ENCODE measurements at places on chromosomes 4 and X.

GRCh38 chrX:8183346-8183745 is 12.3 kb upstream of the VCX2 start:
- DNase-seq = no peak

- DNase-seq = no peak
These were observed 262.3 kb downstream of the ARHGAP24 start for GRCh38 chr4:85737254-85737653.

- no peak for DNase-seq
These were observed 193.8 kb upstream of the RBPJ start for GRCh38 chr4:26126994-26127393.

- DNase-seq = no peak
These were observed 297.9 kb downstream of the ARHGAP10 start for GRCh38 chr4:148029781-148030180.

- DNase-seq = no peak
These were observed 660.5 kb upstream of the SPANXN1 start for GRCh38 chrX:144586756-144587155.

- no peak for DNase-seq
These were observed 101.2 kb downstream of the MMRN1 start for GRCh38 chr4:89995814-89996213.

DNA sequence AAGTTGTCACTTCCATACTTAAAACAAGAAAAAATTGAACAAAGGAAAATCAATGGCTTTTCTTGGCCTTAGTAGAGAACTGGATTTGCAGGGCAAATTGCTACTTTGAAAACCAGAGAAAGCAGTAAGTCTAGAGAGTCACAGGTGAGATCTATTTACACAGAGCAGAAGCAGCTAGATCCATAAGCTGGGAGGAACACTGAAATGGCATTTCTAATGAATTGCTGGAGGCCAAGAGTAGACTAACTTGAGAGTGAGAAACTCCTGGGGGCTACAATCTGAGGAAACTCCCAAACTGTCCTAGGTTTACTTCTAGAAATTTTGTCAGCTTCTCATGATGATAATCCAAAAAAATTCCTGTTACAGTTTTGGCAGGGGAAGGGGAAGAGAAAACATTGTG is 133.3 kb downstream of the SPCS3 start:
- no peak for DNase-seq

- DNase-seq = no peak
These were observed 13.9 kb downstream of the TMEM165 start for GRCh38 chr4:55409468-55410171.

DNA sequence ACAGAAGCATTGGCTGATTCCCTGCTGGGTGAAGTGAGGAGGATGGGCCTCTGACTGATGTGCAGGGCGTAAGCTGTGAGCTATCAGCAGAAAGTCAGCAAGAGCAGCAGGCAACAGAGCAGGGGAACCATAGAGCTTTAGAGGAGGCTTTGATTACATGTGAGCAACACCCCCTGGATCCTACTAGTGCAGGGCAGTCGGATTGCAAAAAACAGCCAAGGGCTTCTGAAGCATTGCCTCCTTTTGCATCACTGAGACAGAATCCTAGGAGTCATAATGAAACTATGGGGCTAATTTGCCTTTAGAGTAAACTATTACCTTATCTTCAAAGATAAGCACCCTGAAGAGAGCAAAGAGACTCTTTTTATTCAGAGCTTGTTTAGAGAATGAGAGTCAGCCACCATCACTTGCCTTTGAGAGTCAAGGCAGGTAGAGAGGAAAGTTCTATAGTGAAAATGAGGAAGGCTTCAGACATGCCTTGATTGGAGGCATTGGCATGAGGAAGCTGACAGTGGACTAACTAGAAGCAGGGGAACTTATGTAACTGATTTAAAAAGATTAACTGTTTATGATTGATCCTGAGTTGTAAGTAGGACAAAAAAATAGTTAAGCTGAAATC is 420.3 kb downstream of the PDHA2 start:
- DNase-seq = no peak

GRCh38 chrX:139971394-139971749 is 6.1 kb upstream of the CXorf66 start:
- no peak for DNase-seq

DNA sequence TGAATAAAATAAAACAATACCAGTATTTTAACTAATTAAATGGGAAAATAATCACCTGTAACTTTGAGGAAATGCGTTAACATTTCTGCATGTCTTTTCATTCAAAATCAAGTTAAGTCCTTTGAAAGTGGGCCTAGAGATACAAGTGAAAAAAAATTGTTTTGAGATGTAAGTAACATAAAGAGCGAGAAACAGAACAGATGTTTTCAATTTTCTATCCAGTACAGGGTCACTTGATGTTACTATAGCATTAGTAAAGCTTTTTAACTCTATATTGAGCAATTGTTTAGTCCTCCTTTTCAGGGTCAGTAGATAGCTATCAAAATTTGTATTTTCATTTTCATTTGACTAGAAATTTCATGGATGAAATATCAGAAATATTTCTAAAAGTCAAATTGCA is 761.4 kb downstream of the CCSER1 start:
- no peak for DNase-seq

DNA sequence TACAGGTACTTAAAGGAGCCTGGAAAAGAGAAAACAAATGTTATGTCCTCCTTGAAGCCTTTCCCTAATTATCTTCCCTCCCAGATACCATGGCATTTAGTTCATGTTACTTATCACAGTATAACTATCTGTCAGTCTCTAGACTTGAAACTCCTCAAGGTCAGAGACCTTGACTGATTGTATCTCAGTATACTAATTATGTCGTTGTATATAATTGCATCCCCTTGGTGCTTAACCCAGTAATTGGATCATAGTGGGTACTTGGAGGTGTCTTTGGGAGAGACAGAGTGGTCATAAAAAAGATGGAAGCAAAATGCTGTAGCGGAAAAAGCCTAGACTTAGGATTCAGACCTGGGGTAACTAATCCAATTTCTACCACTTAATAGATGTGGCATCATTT is 8.1 kb downstream of the IGBP1 start:
- DNase-seq = no peak

DNA sequence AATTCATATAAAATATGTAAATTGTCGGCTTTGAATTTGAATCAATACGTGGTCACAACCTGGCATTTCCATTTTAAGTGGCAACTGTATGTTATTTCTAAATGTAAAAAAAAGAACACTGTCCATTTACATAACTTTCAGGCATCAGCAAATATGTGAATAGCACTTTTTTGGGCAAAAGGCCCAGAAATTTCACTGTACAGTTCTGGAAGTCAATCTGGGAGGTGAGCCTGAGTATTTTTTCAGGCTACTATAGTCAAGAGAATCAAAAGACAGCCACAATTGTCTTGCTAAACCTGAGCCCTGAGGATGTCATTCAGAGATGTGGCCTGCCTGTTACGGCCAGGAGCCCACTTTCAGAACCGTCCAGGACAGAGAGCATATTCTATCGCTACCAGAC is 543.9 kb upstream of the MAGEB2 start:
- no peak for DNase-seq

DNA sequence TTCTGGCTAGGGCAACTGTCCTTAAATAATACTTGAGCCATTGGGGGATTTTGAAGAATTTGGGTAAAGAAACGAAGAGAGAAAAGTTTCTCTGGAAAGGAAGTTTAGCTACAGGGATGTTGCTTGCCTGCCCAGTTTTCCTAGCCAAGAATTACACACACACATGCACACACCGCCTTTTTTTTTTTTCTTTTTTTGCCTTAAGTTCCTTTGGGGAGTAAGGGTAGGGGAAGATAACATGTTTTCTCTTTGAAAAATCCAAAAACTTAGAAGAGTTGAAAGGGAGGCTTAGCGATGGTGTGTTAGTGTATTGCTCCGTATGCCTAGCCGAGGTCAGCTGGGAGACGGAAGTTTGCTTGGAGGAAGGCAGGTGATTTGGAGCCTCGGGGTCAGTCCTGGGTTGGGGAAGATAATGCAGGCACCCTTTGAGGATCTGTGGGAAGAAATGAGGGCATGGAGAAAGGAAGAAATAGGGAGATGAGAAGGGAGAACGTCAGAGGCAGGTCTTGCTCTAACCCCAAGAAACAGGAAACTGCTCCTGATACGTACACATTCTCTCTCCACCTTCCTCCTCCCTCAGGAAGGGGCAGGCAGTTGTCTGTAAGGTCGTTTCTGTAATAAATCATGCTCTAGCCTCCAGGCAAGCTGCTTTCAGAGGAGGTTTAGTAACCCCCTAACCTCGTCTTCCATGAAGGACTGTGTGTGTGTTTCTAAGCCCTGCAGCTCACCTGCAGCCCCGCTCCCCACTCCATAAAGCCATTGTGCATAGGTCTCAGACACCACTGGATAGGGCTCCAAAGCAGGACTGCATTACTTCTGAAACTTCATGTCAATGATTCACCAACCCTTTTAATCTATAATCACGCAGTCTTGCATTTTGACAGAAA is 10.5 kb downstream of the KLF3 start:
- no peak for DNase-seq

GRCh38 chrX:118016422-118016821 is 100.2 kb downstream of the KLHL13 start:
- no peak for DNase-seq

DNA sequence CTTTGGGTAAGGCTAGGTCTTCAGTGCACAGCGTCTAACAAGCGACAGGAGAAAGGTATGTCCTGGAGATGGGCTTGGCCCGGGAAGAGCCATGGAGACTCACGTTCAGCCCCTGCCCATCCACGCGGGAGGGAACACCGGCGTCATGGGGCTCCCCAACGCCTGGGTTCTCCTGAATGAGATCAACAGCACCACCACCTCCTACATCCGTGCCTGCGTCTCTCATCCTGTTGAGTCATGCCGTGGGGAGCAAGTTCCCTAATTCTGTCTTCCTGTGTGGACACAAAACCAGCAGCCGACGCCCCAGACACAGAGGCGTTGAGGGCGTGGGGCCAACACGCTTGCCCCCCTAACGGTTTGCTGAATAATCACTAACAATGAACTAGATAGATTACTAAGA is 20.1 kb upstream of the IL3RA start:
- peak; percentile 57 for DNase-seq

GRCh38 chrX:14030174-14030530 is 460 bp upstream of the GEMIN8 start:
- DNase-seq = no peak

DNA sequence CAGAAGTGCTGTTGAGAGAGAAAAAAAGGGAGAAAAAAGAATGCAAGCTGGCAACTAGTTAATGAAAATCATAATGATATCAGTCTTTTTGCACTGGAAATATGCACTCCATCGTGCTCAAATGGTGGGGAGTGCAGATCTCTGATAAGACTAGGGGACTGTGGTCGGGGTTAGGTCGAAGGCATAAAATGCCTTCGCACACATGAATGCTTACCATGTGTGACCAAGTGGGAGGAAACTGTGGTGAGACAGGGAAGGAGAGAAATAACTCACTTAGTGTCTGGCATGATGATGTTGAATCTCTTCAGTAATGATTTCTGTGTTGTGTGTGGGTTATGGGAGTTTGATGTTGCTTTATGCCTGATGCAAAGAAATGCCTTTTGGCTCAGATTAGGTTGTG is 358.9 kb downstream of the FBXO8 start:
- peak; percentile 29 for DNase-seq

DNA sequence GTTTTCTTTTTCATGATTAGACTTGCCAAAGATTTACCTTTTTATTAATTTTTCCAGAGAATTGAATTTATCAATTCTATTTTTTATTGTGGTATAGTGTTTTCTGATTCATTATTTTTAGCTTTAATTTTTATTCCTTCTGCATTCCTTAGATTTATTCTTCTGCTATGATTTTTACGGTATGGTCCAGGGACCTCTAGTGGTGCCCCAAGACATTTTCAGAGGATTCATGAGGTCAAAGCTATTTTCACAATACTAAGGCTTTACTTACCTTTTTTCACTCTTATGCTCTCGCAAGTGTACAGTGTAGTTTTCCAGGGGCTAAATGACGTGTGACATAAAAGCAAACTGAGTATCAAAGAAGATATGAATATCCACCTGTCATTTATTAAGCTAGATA is 8.0 kb downstream of the RADX start:
- no peak for DNase-seq

GRCh38 chr4:40514497-40514951 is 115.1 kb downstream of the RBM47 start:
- no peak for DNase-seq

- peak; percentile 38 for DNase-seq
These were observed 1.1 kb upstream of the PGRMC2 start for GRCh38 chr4:128288689-128289106.

GRCh38 chr4:88674565-88674964 is 23.1 kb downstream of the NAP1L5 start:
- DNase-seq = peak; percentile 17

All from activated CD4-positive, alpha-beta T cell treated with anti-CD3 and anti-CD28 coated beads, Interleukin-10, Interleukin-2, amounts not matched to agents 100 ng/mL and 50 ng/mL, durations not matched to agents 16 hours and 8 hours (primary cell).